ENCODE measurements at places on chromosomes 7 and 10. TPM values are rescaled to one million over a fixed set of nuclear protein-coding genes. Genes with fewer than 3 reads are reported as not detected.

TFR2 gene
- total RNA-seq = 5.3 TPM

KCNH2 gene
- 14.4 TPM for total RNA-seq

GSAP gene
- 13.8 TPM for total RNA-seq

ENTPD7 gene
- 20.2 TPM for total RNA-seq

SRGN gene
- 93.9 TPM for total RNA-seq

ARF5 gene
- 144 TPM for total RNA-seq

FAM25G gene
- not detected for total RNA-seq

PITX3 gene
- total RNA-seq = 3.7 TPM

C10orf143 gene
- 2.1 TPM for total RNA-seq
